ENCODE measurements at places on chromosomes 2 and 18.

DNA sequence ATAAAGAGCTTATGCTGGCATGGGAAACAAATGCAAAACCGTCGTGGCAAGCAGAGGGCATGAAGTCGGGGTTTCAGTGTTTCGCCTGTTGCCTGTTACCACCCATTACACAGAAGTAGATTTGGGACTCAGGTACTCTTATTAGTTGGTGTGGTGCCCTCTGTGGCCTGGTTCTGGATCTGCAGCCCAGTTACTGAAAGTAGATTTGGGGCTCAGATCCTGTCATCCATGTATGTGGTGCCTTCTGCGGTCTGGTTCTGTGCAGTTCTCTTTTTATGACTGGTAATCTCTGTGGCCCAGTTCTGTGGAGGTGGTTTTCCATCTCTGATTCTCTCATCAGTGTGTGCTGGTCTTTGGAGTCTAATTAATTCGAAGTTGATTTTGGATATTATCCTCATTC lies 45.2 kb downstream of the ADNP2 start:
- no peak for DNase-seq

GRCh38 chr2:40129725-40130124 lies 322.2 kb downstream of the SLC8A1 start:
- no peak for DNase-seq

DNA sequence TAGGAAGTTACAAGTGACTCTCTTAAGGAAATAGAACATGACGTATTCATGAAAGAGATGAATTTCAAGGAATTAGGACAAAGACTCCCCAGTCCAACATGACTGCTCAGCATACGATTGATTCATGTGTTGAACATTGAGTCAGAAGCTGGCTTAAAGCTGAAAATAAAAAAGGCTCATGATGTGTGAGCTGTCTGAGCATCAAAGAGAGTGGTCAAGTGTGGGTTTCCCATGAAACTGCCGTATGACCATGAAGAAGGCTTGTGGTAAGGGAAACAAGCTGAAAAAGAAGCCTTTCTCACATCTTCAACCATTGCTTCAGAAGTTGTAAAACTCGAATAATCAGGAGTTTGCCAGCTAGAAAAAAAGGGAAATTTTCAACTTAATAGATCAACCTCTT lies 201.9 kb upstream of the APCDD1 start:
- DNase-seq: no peak

DNA sequence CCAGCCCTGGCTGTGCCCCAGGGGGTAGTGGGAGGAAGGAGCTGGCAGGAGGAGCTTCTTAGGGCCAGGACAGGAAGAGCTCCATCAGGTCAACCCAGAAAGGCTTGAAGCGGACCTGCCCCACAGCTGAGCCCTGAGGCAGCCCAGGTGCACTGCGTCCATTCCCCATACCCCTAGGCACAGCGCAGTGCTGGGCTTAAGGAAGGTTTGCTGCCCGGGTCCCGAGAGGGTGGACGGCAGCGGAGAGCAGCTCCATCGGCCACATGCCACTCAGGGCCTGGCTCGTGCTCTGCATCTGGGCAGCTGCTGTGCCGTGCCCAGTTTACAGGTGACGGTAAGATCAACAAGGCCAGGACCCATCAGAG lies 26.4 kb downstream of the DNMT3A start:
- DNase-seq: no peak

DNA sequence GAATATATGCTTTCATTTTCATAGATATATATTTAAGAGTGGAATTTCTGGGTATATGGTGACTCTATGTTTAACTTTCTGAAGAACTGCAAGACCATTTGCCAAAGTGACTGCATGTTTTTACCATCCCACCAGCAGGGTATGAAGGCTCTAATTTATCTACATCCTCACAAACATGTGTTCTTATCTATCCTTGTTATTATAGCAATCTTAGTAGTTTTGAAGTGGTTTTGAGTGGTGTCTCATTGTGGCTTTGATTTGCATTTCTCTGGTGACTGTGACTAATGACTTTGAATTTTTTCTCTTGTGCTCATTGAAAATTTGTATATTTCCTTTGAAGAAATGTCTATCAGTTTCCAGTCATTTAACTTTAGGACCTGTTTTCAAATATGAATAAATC lies 310.2 kb upstream of the NRP2 start:
- DNase-seq: no peak

DNA sequence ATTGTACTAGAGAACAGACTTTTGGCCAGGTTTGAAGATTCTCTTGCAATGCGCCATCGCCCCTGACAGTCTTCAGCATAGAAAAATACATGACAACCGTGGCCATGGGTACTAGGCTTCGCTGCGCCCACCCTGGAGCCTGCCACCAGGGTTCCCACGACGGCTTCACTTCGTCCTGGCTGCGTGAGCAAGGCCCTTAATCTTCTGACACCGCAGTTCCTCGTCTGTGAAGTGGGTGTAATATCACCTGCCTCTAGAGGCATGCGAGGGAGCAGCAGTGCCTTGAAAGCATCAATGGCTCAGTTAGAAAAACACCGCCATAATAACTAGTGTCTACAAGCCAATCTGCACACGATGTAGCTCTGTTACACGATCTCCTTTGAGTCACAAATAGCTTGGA lies 175.2 kb upstream of the HS6ST1 start:
- DNase-seq: no peak

GRCh38 chr2:29014331-29014730 lies 33.2 kb downstream of the TOGARAM2 start:
- DNase-seq: no peak

DNA sequence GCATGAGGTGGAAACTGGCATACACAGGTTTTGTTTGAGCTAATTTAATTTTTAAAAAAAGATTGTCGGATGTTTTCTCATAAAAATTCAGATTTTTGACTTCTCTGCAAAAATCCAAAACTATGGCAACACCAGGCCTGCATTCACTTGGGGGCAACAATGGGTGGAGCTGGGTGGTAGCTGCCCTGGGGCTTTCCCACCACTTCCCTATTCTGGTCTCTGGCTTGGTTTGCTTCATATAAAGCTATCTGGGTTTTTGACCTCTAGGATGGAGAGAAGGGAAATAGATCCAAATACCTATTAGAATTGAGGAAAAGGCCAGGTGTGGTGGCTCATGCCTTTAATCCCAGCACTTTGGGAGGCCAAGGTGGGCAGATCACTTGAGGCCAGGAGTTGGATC lies 5.5 kb upstream of the CYP27A1 start:
- no peak for DNase-seq

GRCh38 chr2:104849101-104849500 lies 4.8 kb upstream of the POU3F3 start:
- no peak for DNase-seq

DNA sequence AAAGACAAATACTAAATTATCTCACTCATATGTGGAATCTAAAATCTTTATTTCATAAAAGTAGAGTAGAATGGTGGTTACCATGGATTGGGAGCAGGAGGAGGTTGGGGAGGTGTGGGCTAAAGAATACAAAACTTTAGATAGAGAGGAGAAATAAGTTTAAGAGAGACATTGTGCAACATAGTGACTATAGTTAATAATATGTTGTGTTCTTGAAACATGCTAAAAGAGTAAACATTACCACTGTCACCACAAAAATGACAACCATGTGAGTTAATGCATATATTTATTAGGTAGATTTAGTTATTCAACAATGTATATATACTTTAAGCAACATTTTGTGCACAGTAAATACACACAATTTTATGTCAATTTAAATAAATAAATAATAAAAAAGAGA lies 128.5 kb upstream of the COL3A1 start:
- DNase-seq: no peak

DNA sequence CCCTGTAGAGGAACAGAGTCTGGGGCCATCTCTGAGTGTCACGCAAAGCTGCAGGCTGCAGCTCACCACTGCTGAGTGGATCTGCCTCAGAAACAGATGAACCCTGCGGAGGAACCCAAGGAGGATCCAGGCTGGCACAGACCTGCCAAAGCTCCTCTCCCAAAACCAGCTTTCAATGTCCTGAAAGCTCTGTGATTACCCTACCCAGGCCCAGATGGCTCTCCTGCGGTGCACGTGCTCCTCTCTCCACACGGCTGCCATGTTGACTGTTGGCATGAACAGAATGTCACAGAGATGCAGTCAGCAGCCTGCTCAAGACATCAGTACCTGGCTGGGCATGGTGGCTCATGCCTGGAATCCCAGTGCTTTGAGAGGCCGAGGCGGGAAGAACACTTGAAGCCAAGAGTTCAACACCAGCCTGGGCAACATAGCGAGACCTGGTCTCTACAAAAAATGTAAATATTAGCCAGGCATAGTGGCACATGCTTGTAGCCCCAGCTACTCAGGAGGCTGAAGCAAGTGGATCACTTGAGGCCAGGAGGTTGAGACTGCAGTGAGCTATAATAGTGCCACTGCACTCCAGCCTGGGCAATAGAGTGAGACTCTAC lies 216.8 kb downstream of the MGAT5 start:
- DNase-seq: no peak

- DNase-seq: no peak
Observed at GRCh38 chr18:5462227-5462626, 81.6 kb downstream of the EPB41L3 start.
